ENCODE measurements at places on chromosomes 1 and 21. TPM values are rescaled to one million over a fixed set of nuclear protein-coding genes. Genes with fewer than 3 reads are reported as not detected.

DNA sequence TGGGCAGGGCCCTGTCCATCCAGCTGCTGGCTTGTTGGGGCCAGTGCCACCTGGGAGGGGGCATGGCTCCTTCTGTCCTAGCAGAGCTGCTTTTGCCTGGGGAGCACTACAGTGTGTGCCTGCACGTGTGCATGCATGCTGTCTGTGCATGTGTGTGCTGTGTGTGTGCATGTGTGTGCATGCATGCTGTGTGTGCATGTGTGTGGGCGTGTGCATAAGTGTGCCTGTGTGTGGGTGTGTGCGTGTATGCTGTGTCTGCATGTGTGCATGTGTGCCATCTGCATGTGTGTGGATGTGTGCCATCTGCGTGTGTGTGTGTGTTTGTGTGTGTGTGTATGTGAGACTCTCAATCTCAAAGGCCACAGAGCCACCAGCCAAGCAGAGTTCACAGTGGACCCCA, 8.3 kb upstream of the PRKCZ start:
- peaks cover 24% of the 10 kb centered on the region for H3K27me3 ChIP-seq
- H3K36me3 ChIP-seq, result no peaks in the 10 kb centered on the region
- peaks cover 9% of the 10 kb centered on the region for H3K4me1 ChIP-seq

GRCh38 chr1:25653558-25653957, 37.0 kb downstream of the MAN1C1 start:
- no peaks in the 10 kb centered on the region for H3K27me3 ChIP-seq
- peaks cover 65% of the 10 kb centered on the region for H3K4me1 ChIP-seq
- H3K27ac ChIP-seq, result peak overlapping the region; percentile 89

Gene LCE1C
- not detected for total RNA-seq

DNA sequence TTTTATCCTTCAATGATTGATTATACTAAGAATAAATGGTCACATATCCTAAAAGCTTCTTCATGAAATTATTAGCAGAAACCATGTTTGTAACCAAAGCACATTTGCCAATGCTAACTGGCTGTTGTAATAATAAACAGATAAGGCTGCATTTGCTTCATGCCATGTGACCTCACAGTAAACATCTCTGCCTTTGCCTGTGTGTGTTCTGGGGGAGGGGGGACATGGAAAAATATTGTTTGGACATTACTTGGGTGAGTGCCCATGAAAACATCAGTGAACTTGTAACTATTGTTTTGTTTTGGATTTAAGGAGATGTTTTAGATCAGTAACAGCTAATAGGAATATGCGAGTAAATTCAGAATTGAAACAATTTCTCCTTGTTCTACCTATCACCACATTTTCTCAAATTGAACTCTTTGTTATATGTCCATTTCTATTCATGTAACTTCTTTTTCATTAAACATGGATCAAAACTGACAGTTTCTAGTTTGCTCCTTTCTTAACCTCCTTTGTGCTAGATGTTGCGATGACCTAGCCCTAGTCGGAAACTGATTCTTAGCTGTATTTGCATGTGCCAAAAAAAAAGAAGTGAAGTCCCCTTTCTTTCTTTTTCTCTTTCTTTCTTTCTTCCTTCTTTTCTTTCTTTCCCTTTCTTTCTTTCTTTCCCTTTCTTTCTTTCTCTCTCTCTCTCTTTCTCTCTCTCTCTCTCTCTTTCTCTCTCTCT, 45.1 kb downstream of the MAP3K7CL start:
- peaks cover 5% of the 10 kb centered on the region for H3K4me1 ChIP-seq
- DNase-seq, result no peak
- H3K27ac ChIP-seq, result no peak overlapping the region
- H3K4me3 ChIP-seq, result no peak overlapping the region
- H3K27me3 ChIP-seq, result no peaks in the 10 kb centered on the region
- H3K36me3 ChIP-seq, result no peaks in the 10 kb centered on the region

Gene LYPLA2
- total RNA-seq, result 88.9 TPM

Gene C1orf210
- not detected for total RNA-seq

Gene ATG4C
- 13.2 TPM for total RNA-seq

DNA sequence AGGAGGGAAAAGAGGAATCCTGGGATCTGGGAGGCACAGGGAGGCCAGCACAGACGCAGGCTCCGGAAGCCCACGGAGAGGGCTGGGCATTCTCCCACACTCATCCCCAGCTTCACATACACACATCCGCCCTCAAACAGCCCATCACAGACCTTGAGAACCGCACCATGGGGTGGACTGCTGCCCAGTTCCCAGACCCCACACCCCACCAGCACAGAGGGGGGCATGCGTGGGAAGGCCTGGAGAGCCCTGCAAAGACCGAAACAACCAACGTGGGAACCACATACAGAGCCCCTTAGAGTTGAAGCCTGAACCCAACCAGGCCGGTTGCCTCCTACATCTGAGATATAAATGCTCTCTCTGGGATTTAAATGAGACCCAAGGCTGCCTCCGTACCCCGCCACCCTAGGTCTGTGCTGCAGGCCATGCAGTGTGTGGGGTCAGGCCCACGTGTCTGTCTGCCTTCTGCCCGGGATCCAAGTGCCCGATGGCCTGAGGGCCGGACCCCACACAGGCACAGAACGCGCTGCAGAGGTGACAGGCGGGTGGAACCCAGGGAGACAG, 126.2 kb upstream of the COL6A1 start:
- H3K27ac ChIP-seq, result no peak overlapping the region
- no peak for DNase-seq
- no peaks in the 10 kb centered on the region for H3K36me3 ChIP-seq
- H3K27me3 ChIP-seq, result peaks cover 2% of the 10 kb centered on the region
- H3K4me3 ChIP-seq, result no peak overlapping the region

DNA sequence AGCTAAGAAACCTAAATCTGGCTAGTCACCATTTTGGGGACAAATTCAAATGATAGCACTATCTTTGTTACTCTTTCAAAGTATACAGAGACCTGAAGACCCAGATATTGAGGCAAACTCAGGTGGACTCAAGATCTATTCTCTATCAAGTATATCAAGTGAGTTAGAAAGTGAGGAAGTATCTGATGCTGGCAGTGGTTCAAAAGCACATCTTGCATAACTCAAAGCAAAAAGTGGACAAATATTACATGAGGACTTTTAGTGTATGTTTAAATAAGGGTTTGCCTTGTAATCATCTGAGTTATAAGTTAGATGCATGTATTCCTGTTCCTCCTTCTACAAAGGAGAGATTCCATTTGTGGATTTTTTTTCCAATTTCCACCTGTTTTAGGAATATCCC, 338.4 kb downstream of the DISC1 start:
- no peak overlapping the region for H3K4me3 ChIP-seq
- peaks cover 19% of the 10 kb centered on the region for H3K4me1 ChIP-seq
- no peak for DNase-seq
- H3K27ac ChIP-seq, result no peak overlapping the region
- H3K36me3 ChIP-seq, result peaks cover 11% of the 10 kb centered on the region

DNA sequence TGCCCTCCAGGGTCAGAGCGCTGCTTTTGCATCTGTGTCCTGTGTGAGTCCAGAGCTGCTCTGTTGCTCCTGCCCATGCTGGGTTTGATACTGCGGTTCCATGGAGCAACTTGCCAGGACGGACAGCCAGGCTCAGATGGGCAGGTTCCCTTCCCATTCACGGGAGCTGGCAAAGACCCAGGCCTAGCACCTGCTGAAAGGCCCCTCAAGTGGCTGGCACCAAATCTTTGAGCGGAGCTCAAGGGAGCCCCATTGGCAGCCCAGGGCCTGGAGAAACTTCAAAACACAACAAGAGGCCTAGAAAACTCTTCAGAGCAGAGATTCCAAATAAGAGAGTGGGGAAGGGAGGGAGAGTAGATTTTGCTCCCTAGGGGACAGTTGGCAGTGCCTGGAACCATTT, 97.2 kb downstream of the ACTL8 start:
- no peak overlapping the region for H3K27ac ChIP-seq
- H3K36me3 ChIP-seq, result no peaks in the 10 kb centered on the region
- peaks cover 7% of the 10 kb centered on the region for H3K27me3 ChIP-seq

- no peak for DNase-seq
- no peaks in the 10 kb centered on the region for H3K4me1 ChIP-seq
- H3K4me3 ChIP-seq, result no peak overlapping the region
- no peaks in the 10 kb centered on the region for H3K36me3 ChIP-seq
- no peak overlapping the region for H3K27ac ChIP-seq
- H3K27me3 ChIP-seq, result peaks cover 24% of the 10 kb centered on the region
Observed at GRCh38 chr1:226497991-226498639, 50.4 kb upstream of the STUM start.

- H3K36me3 ChIP-seq, result no peaks in the 10 kb centered on the region
- H3K27me3 ChIP-seq, result no peaks in the 10 kb centered on the region
- H3K27ac ChIP-seq, result no peak overlapping the region
- H3K4me3 ChIP-seq, result no peak overlapping the region
- DNase-seq, result no peak
Observed at GRCh38 chr21:22421416-22422180, 1423.4 kb downstream of the NCAM2 start.

DNA sequence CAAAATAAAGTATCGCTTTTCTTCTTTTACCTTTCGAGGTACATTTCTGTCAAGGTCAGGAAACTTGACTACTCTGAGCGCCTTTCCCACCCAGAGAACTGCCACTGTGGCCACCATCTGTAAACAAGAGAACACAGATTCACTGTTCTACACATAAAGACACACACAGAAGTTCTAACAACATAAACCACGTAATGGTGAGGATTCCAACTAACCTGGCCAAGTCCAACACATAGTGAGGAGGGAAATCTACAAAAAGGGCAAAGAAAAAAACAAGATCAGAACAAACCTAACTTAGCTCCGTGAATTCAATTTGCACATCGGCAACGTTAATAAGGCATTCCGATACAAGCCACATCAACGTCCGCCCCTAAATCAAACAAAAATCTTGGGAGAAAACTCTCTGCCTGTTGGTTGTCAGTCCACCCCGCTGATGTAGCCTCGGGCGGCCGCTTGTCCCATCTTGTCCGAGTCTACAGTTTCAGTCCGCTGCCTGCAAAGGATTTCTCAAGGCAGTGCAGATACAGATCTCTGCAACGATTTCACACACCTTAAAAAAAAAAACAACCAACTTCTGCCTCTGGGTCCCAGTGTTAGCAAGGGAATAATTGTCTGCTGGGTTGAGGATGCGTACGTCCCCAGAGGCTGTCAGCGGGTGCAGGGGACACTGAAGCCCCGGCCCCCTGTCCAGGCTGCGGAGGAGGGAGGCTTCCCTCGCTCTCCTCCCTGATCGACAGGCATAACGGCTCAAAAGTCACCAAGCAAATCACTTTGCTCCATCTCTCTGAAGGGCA, 1.0 kb downstream of the SLC35D1 start:
- DNase-seq, result peak; percentile 14
- H3K4me3 ChIP-seq, result peak overlapping the region; percentile 86
- H3K36me3 ChIP-seq, result peaks cover 2% of the 10 kb centered on the region
- peak overlapping the region; percentile 87 for H3K27ac ChIP-seq
- no peaks in the 10 kb centered on the region for H3K27me3 ChIP-seq

- DNase-seq, result no peak
- no peak overlapping the region for H3K27ac ChIP-seq
- peaks cover 5% of the 10 kb centered on the region for H3K4me1 ChIP-seq
- H3K36me3 ChIP-seq, result no peaks in the 10 kb centered on the region
- no peaks in the 10 kb centered on the region for H3K27me3 ChIP-seq
- no peak overlapping the region for H3K4me3 ChIP-seq
Observed at GRCh38 chr1:1680031-1680911, 12.3 kb downstream of the SLC35E2B start.

Gene DEPDC1
- total RNA-seq, result 31.6 TPM
